ENCODE measurements at places on chromosomes 2 and 18.
A peak's percentile ranks its signal among the peaks of the same experiment; 100 is the strongest.

GRCh38 chr18:8400825-8401224 lies 208.4 kb upstream of the RAB12 start:
- no peak for DNase-seq

DNA sequence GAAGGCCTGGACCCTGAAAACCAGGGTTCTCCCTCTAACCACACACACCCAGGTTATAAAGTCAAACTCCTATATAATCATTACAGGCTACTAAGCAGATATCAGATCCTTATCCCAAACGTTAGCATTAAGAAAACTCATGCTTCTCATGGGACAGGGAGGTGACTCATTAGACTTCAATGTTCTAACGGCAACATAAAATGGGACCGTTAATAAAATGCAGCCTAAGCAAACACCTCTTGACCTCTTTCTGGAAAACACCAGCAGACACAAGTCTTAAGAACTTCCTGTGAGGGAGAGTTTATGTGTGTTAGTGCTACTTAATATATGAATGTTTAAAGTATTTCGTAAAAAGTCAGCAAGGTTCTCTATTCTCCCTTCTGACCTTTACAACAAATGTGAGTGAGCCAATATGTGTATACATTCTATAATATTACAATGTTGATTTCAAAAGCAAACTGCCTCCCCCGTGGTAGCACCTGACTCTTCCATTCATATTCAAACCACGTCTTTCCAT lies 31.7 kb downstream of the LPIN2 start:
- peak; percentile 75 for DNase-seq

DNA sequence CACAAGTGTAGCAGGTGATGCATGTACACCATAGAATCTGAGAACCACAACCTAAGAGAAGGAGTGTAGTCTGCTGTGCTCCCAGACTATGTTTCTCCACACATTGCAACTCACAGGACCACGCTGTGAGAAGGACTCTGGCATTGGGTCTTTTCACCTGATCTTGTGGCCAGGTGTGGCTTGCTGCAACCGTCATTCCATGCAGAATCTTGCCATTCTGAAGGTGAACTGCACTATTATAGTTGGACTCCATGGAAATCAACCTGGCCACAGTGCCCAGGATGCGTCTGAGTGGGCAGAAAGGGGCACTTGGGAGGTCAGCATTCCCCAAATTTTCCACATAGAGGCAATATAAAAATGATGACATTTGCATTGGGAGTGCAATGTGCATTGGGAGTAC lies 122.2 kb downstream of the CAPN13 start:
- DNase-seq: no peak

- no peak for DNase-seq
These were observed 21.0 kb downstream of the TCF7L1 start for GRCh38 chr2:85154048-85154753.

DNA sequence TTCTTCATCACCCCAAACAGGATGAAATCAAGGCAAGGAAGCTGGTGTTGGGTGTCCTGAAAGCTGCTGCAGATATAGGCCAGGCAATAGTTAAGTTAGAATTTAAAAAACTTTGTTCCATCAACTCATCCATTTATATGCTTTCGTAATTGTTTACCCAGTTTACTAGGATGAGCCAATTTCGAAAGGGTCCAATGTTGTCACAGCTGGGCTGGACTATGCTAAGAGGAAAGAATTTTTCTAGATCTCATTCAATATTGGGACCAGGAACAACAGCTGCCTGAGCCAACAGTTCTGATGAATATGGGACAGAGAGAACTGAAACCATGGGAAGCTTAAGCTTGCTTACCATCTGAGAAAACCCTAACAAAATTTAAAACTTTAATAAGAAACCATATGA lies 21.6 kb upstream of the SP3 start:
- DNase-seq: peak; percentile 21

- no peak for DNase-seq
These were observed 55.0 kb downstream of the APOB start for GRCh38 chr2:20988905-20989304.

GRCh38 chr2:104468846-104469245 lies 385.1 kb upstream of the POU3F3 start:
- no peak for DNase-seq

- no peak for DNase-seq
These were observed 849.1 kb upstream of the CHAC2 start for GRCh38 chr2:52918551-52918950.

- no peak for DNase-seq
These were observed 7.0 kb upstream of the HS6ST1 start for GRCh38 chr2:128325611-128326181.

- no peak for DNase-seq
These were observed 243.9 kb upstream of the SIX2 start for GRCh38 chr2:45253151-45253550.

DNA sequence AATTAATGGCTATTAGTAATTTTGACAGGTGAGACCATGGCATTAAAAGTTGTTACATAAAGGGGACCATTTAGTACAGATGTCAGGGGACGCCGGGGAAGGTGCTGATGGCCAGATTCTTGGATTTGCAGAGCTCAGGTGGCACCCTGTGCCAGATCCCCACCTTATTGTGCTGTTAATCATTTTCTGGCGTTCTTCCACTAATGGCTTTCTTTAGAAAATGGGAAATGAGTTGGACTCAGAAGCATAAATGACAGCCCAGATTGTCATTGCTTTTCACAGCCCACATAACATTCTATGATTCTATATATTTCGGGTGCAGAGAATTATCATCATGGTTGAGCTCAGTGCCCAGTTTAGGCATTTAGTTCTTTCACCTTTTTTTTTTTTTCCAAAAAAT lies 257.2 kb upstream of the TCF4 start:
- DNase-seq: no peak

GRCh38 chr2:215436705-215437565 lies 1.1 kb upstream of the FN1 start:
- peak; percentile 15 for DNase-seq

DNA sequence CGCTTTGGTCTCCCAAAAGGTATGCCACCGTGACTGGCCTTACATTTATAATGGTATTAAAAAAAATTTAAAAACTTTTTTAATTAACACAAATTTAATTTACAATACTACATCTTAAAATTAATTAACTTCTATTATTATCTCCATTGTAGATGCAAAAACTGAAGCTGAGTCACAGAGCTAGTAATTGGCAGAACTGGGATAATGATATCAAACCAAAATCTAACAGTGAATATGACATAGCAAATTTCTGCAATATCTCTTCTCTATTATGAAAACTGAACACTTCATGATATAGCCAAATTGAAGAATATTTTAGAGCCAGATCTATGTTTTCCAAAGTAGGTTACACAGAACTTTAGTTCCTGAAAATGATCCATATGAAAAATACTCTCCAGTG lies 66.4 kb upstream of the CHAC2 start:
- DNase-seq: no peak

DNA sequence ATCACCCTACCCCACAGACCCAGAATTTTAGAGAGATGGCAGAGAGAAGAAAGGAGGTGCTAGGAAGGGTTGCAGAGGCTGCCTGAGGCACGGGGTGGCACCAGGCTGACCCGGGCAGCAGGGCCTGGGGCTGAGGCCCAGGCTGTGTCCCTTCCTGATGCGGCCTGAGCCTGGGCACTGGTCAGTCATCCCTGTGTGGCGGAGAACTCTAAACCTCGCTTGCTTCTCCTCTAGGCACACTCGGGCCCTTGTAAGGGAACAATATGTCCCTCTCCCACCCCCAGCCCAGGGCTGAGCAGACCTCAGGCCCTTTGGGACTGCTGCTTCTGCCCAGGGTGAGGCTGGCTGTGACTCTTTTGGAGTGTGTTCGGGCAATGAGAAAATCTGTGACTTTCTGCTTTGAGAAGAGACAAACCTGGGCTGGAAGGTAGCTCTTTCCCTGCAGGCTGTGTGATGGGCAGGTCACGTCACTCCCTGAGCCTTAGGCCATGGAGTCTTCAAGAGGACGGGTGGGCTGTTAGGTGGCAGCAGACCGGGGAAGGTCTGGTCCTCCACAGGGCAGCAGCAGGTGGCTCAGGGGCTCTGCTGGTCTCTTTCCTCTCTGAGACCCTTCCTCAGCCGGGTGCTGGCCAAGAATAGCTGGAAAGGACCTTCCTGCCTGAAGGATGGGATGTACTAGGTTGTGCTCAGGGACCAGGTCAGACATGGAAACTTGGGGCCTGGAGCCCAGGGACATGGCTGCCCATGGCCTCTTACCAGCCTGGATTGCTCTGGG lies 96.8 kb downstream of the GLI2 start:
- DNase-seq: no peak

DNA sequence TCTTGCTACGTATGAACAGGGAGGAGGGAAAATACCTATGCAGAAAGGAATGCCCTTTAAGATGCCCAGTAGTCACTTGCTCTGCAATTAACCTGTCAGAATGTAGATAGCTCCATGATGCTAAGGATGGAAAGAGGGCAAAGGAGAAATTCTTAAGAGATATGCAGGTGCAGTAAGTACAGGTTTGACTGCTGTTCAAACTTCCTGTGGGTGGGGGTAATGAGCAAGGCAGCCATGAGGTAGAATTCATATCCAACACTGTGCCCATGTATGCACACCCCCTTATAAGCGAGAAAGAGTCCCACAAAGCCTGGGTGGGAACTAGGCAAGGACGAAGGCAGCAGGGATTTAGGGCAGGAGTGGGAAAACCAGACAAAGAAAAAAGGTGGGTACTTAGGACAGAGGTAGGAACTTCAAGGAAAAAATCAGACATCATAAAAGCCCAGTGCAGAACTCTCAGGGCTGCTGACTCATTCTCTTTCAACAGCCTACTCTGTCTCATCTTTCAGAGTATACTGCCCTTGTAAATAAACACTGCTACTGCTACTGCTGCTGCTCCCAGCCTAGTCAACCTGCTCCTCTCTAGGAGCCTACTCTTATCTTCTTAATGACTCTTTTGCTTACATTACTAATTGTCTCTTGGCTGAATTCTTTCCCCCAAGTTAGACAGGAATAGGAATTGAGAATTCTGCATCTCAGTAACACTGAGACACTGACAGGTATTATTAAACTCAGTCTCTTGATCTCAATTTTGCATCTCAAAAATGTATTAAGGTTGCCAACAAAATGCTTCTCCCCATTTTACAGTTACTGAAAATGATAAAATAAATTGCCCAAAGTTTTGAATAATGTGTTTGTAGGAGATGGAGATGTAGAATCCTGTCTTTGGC lies 189.0 kb downstream of the PTH2R start:
- no peak for DNase-seq

DNA sequence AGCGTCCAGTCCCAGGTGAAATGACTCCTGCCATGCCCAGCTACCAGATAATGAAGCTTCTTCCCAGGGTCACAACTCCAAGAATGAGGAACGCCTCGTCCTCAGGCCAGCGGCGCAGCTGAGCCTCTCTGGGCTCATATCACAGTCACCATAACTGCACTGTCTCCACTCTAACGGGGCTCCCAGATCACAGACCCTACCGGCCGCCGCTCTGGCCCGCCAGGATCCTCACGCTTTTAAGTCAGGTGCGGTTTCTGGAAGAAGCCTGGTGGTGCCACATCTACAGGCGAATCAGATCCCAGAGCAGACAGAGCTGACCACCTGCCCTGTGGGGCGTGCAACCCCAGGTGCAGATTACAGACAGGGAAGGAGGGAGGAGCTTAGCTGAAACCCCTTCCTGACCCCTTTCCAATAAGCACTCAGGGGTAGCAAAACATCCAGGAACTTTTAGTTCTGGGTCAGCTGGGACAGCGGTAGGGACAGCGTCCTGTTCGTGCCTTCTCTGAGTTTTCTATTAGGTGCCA lies 3.7 kb upstream of the ACKR3 start:
- no peak for DNase-seq

GRCh38 chr2:205089958-205090357 lies 544.7 kb downstream of the PARD3B start:
- DNase-seq: no peak

Measured in CD14-positive monocyte (primary cell).